ENCODE measurements at places on chromosomes 11 and 22.
A peak's percentile ranks its signal among the peaks of the same experiment; 100 is the strongest.

DNA sequence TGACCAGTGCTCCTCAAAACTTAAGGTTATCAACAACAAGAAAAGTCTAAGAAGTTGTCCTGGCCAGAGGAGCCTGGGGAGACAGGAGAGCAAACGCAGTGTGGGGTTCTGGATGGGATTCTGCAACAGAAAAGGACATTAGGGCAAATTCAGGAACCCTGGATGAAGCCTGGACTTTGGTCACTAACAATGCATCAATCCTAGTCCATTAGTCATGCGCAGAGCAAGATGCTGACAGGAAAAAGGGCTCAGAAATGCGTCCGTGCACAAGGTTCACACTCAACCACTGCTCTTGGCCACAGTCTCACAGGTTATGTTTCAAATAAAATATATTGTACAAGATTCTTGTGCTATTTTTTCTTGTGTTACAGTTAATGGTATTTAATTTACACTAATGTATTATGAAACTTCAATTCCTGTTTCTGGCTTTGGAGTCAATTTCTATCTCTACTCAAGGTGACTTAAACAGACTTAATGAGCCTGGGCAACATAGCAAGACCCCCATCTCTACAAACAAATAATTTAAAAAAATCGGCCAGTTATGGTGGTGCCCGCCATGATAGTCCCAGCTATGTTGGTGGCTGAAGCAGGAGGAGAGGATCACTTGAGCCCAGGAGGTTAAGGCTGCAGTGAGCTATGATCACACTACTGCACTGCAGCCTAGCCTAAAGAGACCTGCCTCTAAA, 13.6 kb downstream of the GNB1L start:
- no peak for DNase-seq

GRCh38 chr11:134599299-134599771, 187.3 kb upstream of the B3GAT1 start:
- DNase-seq = no peak

DNA sequence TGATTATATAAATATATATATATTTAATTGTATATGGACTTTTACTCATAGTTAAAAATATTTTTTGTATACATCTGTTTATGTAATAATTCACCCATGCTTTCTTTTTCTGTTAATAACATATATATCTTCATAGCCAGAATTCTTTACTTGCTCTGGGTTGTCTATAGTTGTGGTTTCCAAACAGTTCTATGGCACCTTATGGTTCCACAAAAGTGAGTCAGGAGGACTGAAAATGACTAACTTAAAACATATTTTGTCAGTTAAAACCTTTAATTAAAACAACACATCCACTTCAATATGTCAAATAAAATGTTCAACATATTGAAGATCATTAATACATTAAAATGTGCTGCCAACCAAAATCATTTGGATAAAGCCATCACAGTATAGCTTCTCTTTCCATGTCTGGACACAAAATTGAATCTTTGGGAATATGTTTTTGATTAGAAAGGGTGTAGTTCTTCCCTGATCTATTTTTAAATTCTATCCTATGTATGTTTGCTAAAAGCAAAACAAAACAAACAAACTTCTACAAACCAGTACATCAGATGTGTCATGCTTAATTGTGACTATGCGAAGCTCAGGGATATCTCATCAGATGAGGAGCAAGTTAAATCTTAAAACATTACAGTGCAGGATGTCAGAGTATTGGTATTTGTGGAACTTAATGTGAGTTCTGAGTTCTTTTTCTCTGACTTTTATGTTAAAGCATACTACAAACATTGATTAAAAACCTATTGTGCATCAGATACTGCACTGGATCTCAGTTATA, 1488.4 kb upstream of the TENM4 start:
- DNase-seq = no peak

- no peak for DNase-seq
Measured at GRCh38 chr11:6415797-6416196, 3.1 kb downstream of the APBB1 start.

- DNase-seq = peak; percentile 90
Measured at GRCh38 chr22:20509344-20510047, 2.1 kb downstream of the MED15 start.

GRCh38 chr11:95708681-95709080, 80.9 kb downstream of the FAM76B start:
- DNase-seq = no peak

DNA sequence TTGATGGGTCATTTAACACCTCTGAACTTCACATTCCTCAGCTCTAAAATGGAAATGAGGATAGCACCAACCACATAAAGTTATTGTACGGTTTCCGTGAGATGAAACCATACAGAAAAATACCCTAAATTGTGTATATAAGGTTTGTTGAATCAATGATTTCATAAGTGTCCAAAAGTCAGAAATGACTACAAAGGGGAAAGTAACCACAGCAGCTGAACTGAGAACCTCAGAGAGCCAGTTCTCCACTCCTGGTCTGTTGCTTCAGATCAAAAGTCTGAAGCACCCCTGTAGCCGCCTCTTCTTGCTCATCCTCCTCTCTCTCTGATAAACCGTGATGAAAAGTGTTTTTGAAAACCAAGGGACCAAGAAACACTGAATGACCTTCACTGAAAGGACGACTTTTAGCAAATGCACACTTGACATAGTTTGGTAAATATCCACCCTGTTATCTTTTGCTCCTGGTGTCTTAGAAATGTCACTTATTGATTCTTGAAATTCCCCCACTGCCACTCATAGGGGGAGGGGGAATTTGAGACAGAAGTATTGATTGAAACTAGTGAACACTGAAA, 194.5 kb downstream of the NAV2 start:
- DNase-seq = no peak

DNA sequence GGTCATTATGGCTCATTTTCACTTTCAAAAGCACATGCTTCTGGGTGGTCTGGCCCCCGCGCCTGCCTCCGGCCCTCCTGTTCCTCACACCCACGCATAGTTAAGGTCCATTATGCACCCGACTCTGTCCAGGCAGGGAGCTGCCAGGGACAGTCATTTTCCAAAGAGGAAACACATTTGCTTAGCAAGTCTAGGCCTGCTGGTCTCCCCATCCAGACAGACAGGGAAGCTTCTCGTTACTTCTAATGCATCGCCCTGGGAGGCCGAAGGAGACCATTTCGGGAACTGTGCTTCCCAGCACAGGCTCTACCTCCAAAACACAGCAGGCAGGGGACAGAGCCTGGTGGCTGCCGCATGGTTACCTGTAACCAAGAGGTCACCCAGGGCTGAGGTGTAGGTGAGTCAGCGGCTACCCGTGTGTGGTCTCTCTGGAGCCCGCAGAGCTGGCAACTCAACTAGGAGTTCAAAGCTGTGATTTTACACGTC, 87.1 kb upstream of the SHANK2 start:
- DNase-seq = no peak

GRCh38 chr22:37428649-37429586, 1.6 kb upstream of the ELFN2 start:
- peak; percentile 80 for DNase-seq

DNA sequence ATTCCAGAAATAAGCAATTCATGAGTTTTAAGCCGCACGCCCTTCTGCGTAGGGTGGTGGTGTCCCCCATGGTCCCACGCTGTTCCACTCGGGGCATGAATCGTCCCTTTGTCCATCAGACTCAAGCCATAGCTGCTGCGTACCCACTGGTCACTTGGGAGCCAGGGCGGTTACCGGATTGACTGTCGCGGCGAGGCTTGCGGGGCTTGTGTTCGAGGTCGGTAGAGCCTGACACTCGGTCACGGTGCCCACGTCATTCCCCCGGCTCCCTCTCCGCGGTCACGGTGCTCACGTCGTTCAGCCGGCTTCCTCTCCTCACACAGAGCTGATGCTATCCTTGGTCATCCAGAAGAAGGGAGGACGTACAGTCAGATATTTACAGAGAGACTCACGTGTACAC, 1227.0 kb downstream of the BRD1 start:
- DNase-seq = no peak

DNA sequence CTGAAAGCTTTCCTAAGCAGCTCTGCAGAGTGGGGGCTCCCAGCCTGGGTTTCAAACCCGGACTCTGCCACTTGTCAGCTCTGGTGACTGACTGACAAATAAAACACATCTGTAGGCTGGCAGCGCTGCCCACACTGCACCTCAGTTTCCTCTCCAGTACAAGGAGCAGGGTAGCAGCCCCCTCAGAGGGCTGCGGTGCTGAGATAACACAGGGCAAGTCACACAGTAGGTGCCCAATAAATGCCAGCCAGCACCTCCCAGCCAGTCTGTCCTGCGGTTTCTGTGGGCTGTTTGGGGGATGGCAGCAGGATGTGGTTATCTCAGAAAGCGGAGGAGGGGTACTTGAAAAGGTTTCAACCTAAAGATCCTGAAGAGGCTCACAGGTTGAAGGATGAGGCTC, 1.5 kb downstream of the SYT12 start:
- DNase-seq = peak; percentile 84

DNA sequence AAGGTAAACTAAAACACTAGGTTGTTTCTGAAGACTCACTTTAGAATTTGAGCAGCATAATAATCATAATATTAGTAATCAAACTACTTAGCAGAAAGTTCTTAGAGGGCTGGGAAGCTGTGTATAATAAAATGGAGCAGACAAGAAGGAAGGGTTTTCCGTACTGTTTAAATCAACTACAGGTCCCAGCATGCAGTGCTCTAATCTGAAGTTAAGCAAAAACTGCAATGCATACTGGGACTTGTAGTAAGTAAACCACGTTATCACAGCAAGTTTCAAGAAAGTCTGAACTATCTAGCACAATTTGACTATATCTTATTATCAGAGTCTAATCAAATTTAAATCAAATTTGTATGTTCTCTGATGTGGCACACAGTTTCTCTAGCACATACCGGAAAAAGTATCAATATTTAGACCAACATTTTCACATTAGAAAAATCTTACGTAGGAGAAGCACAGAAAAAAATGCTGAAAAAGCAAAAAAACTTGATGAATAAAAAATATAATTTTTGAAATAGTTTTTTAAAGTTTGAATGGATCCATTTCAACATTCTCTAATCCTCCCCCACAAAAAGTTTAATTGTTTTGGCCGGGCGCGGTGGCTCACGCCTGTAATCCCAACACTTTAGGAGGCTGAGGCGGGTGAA, 8.2 kb downstream of the PHF21A start:
- peak; percentile 96 for DNase-seq

- DNase-seq = no peak
Measured at GRCh38 chr11:127859941-127860354, 727.4 kb downstream of the ETS1 start.

- DNase-seq = no peak
Measured at GRCh38 chr11:20049231-20049630, 111.0 kb downstream of the DBX1 start.

GRCh38 chr11:112121981-112122615, 35.4 kb downstream of the SDHD start:
- DNase-seq = no peak

- DNase-seq = no peak
Measured at GRCh38 chr11:40391679-40392078, 1067.8 kb downstream of the LRRC4C start.

DNA sequence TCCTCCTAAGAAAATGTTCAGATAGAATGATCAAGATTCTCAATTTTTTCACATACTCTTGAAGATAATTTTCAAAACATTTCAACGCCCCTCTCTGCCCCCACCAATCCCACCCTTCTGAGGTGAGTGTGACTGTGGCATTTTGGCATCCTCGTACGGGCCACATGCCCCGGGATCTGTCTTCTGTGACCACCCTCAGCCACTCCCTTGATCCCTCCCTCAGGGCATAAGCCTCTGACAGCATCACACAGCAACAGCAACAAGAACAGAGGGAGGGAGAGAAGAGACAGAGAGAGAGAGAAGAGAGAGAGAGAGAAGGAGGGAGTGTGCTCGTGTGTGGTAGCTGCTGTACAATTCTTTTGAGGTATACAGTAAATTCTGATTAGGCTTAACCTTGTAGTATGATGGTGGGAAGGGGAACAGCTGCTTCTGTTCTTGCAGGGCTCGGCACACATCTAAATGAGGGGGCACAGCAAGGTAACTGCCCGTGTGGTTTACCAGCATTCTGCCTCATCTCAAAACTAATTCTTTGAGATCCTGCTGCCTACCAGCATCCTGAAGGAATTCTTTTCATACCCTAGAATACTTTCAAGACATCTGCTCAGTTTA, 21.4 kb downstream of the SCUBE2 start:
- DNase-seq = no peak

- DNase-seq = peak; percentile 74
Measured at GRCh38 chr11:94325681-94326080, 21.3 kb downstream of the IZUMO1R start.

GRCh38 chr11:128716661-128717210, 22.9 kb downstream of the FLI1 start:
- DNase-seq = no peak
